ENCODE measurements at places on chromosomes 1 and 21.
A peak's percentile ranks its signal among the peaks of the same experiment; 100 is the strongest.

DNA sequence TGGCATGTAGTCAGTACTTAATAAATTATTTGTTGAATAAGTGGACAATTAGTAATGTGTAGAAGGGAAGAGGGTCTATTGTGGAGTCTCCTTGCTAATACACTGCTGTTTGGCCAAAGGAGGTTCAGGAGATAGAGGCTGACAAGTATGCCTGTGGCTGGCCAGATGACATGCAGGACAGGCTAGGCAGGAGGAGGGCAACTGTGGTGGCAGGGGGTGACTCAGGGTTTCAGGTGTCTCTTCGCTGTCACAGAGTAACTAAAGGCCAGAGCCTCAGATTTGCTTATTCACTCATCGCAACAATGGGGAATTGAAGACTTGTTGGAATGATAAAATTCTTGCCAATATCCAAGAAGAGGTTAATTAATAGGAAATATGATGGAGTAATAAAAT lies 33.1 kb downstream of the THRAP3 start:
- DNase-seq, result peak; percentile 36

DNA sequence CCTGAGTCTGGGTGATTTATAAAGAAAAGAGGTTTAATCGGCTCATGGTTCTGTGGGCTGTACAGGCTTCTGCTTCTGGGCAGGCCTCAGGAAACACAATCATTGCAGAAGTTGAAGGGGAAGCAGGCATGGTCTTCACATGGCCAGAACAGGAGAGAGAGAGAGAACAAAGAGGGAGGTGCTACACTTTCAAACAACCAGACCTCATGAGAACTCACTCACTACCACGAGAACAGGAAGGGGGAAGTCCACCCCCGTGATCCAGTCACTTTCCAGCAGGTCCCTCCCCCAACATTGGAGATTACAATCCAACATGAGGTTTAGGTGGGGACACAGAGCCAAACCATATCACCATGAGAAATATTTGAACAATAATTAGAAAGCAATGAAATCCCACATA lies 222.9 kb downstream of the FAM72C start:
- DNase-seq, result no peak

DNA sequence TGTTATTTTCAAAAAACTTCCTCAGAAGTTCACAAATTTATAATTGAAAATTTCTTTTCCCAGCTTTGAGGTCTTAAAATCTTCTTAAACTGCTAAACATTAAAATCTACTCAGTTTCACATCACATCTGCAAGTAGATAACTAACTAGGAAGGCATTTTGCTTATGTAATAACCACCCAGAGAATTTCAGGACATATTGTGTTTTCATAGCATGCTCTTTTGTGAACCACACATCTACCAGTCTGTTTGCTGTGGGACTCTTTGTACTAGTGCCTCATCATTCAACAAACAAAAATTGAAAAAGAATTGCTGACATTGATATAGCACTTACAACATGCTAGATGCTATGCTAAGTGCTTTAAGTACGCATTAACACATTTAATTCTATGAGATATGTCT lies 31.6 kb upstream of the C1orf146 start:
- DNase-seq, result no peak

DNA sequence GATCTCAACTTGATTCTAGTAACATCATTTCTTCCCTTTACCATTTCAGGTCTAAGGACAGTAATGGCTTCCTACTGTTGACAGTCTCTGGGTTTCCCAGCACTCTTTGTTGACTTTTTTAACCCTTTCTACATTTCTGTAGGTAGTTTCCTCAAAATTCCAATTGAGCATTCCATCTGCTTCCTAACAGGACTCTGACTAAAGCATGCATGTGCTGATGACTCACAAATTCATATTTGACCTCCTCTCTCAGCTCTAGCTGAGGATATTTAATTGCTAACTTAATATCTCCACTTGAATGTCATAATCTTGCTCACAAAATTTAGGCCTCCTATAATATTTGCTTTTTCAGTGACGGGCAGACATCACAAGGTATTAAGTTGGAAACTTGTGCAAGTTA lies 93.3 kb upstream of the ZNHIT6 start:
- no peak for DNase-seq

- DNase-seq, result no peak
These were observed 54.0 kb downstream of the KIAA0040 start for GRCh38 chr1:175138579-175138978.

DNA sequence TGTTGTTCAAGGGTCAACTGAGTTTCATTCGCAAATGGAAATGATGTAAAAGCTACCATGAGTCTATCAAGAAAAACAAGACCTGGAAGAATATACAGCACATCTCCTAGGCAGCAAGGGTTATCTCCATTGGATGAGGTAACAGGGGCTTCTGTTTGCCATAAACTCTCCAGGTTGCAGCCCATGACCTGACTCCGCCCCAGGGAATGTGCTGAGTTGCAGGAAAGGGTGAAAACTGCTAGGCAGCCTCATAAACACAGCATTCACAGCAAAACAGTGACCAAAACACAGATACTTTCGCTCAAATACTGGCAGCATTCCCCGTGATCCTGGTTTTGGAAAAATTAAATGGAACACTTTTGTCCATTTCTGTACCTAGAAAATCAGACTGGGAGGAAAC lies 20.2 kb upstream of the ACTA1 start:
- DNase-seq, result no peak

GRCh38 chr1:107840725-107841124 lies 124.3 kb downstream of the VAV3 start:
- no peak for DNase-seq

- DNase-seq, result no peak
These were observed 220.9 kb downstream of the ATG4C start for GRCh38 chr1:63004868-63005267.

GRCh38 chr1:184199036-184199435 lies 147.5 kb downstream of the TSEN15 start:
- no peak for DNase-seq

DNA sequence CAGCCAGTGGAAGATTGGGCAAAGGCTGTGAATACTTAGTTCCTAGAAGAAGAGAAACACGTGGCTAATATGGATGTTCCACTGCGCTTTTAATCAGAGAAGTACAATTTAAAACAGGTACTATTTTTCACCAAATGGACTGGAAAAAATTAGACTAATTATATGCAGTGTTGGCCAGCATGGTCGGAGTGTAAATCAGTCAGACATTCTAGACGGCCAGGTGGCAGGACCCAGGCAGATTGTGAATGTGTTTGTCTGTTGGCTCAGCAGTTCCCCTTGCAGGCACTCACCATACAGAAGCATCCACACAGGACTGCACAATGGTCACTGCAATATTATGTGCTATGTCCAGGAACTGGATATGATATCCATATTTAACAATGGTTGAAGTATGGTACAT lies 23.9 kb upstream of the SLC25A34 start:
- DNase-seq, result no peak

DNA sequence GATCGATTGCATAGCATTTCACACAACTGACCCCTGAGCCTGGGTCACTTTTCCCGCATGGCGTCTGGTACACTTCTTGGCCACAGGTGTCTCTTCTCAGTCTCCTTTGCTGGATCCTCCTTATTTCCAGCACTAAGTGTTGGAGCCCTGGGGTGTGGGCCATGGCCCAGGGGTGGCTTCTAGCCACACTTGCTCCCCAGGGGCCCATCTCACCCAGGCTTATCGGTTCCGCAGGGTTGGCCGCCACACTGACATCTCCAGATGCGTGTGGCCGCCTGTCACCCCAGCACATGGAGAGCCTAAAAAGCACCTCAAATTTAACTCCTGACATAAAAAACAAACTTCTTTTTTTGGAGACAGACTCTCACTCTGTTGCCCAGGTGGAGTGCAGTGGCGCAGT lies 2.4 kb downstream of the THAP3 start:
- DNase-seq, result no peak

DNA sequence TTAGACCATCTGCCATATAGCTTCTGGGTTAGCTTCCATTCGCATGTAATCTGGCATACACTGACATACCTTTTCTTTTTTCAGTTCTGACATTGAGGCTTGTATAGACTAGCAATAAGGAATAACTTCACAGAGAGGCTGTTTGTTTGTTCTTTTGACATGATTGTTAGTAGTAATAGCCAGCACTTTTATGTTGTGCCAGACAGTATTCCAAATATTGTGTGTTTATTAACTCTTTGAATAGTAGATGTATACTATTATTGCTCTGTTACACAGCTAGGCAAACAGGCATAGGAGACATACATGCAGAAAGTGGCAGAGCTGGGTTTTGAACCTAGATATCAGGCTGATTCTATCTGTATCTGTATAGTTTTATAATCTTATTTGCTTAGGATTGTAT lies 12.6 kb downstream of the SMG7 start:
- DNase-seq, result no peak

DNA sequence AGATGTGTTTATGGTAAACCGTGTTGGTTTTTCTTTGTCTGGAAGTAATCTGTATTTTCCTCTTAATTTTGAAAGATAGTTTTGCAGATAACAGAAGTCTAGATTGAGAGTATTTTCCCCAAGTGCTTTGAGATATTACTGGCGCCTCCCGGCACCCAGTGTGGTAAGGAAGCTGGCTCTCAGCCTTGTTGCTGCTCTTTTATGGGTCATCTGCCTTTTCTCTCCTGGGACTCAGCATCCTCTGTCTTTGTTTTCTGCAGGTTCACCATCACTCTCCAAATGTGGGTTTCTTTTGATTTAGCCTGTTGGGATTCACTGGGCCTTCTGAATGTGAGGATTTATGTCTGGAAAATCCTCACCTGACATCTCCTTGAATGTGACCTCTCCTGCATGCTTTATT lies 37.4 kb downstream of the POFUT2 start:
- no peak for DNase-seq

DNA sequence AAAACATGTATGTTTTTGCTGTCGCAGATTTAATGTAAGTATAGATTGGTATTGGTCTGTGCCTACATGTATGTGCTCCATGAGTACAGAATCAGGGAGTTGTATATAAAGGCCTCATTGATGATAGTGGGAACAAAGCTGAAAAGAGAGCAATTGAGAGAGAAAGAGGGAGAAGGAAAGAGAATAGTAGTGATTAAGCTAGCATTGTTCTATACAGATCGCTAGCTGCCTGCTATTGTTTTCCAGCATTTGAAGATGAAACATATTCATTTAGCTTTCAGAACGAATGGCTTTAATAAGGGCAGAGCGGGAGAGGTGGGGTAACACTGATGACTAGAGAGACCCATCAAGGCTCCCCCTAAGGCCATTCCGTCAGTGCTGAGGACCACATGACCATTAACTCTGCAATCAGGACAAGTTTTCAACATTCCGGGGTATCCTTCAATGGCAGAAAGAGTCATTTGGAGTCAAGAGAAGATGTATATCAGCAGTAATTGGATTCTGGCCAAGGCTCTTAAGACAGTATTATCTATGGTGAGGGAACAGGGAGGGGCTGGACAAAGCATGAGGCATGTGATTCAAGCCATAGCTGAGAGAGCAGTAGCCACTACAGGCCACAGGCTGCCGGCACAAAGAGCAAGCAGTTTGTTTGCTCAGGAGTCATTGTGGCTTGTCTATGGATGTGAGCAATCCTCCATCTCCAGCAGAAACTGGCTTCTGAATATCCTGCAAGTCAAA lies 176.5 kb downstream of the PBX1 start:
- no peak for DNase-seq

GRCh38 chr1:97252076-97252475 lies 530.5 kb downstream of the PTBP2 start:
- DNase-seq, result no peak

- DNase-seq, result no peak
These were observed 30.3 kb upstream of the PODN start for GRCh38 chr1:53031732-53032131.

DNA sequence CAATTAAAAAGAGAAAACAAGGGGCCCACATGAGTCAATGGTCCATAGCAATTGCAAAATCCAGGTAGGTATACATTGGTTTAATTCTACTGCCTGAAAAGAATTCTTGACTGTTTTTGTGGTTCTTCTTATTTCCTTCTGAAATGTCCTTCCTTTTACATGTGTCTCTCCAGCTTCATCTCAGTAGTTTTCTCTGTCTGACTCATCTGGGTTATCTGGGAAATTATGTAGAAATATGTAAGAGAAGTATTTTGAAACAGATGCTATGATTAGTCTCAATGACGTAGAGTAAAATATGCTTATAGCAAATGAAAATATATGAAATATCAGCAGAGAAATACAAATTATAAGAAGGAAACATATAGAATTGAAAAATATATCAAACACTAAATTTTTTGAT lies 953.2 kb downstream of the BRINP3 start:
- no peak for DNase-seq

GRCh38 chr1:213464786-213465460 lies 413.9 kb downstream of the RPS6KC1 start:
- DNase-seq, result no peak

- DNase-seq, result no peak
These were observed 7.6 kb downstream of the SNRNP40 start for GRCh38 chr1:31289021-31289420.

DNA sequence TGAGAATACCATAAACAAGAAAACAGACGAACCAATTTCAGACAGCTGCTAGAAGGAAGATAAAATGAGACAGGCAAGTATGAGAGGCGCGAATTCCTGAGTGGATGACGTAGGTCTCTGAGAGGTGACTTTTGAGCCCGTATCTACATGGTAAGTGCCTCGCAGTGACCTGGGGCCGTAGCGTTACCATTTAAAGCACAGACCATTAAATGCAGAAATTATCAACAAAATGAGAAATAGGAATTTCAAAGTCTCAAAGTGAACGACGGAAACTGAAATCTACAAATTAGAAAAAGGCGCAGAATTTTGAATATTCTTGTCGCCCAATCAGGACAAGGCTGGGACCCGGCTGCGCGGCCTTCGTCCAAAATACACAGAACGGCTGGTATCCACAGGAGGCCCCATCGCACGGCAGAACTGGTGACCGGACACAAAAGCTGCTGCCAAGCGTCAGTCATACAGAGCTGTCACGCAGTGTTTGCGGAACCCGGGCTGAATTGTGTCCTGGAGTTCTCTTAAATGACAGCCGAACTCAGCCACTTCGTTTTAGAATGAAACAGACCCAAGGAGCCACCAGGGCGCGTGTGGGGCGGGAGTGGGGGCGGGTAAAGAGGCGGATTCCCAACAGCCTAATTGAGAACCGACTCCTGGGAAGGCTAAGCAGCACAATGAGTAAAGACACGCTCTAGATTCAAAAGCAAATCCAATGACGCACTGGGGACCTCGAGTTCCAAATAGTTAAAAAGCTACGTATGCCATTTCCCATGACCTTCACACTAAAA lies 13.8 kb upstream of the BOLA1 start:
- DNase-seq, result peak; percentile 86

- DNase-seq, result no peak
These were observed 16.4 kb upstream of the NFASC start for GRCh38 chr1:204854286-204854685.

DNA sequence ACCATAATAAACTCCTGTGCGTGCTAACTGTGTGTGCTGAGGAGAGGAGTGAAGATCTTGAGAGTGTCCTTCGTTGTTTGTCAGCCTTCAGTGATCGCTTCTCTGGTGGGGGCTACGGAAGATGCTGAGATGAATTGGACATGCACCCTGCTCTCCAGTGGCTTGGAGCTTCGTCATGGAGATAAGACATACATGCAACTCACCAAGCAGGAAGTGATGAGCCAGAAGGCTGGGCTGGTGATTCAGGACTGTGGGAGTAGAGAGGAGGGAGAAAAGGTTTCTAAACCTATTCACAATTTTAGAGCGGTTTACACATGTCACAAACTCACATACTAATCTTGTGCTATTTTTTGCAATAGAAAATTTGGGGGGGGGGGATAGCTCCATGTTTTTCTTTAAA lies 128.9 kb upstream of the ADAR start:
- peak; percentile 78 for DNase-seq

GRCh38 chr1:9846611-9847171 lies 22.9 kb upstream of the CLSTN1 start:
- no peak for DNase-seq

- DNase-seq, result no peak
These were observed 83.8 kb upstream of the ACTL8 start for GRCh38 chr1:17671314-17671705.

- DNase-seq, result no peak
These were observed 112.8 kb downstream of the RIPK4 start for GRCh38 chr21:41653954-41654491.
